ENCODE measurements at places on chromosomes 13 and 19.

DNA sequence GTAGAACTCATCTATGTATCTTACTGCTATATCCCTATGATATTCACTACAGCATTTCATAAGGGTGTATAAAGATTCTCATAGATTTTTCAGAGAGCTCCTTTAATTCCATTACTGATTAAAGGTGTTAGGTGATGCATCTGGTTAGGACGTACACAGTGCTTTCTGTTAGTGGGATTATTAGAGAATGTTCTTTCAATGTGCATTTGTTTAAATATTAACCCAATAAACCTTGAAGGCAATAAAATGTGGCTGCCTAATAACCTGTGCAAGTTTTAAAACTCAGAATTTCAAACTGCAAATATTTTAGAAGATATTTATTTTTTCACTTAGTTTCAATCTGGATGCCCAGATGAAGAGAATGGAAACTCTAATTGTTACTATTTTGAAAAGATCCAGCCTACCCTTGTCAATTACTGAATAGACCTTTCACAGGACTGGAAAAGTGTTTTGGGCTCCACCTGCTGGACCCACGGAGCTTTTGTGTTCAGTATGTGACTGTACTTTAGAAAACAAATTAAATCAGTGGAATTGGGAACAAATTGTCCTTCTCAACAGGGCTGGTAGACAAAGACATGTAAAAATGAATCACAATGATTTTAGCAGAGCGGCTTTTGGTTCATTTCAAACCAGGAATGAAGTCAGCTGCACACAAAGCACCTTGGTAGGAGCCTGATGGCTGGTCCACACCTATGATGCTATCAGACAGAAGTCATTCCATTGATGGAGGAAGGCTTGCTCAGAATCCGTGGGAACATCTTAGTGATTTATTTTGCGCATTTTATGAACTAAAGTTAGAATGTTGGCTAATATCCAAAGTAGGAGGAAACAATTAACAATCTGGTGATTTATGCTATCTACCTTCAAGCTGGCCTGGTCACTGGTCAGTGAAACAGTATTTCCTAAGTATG lies 89.4 kb upstream of the RAP2A start:
- peak; percentile 6 for DNase-seq

DNA sequence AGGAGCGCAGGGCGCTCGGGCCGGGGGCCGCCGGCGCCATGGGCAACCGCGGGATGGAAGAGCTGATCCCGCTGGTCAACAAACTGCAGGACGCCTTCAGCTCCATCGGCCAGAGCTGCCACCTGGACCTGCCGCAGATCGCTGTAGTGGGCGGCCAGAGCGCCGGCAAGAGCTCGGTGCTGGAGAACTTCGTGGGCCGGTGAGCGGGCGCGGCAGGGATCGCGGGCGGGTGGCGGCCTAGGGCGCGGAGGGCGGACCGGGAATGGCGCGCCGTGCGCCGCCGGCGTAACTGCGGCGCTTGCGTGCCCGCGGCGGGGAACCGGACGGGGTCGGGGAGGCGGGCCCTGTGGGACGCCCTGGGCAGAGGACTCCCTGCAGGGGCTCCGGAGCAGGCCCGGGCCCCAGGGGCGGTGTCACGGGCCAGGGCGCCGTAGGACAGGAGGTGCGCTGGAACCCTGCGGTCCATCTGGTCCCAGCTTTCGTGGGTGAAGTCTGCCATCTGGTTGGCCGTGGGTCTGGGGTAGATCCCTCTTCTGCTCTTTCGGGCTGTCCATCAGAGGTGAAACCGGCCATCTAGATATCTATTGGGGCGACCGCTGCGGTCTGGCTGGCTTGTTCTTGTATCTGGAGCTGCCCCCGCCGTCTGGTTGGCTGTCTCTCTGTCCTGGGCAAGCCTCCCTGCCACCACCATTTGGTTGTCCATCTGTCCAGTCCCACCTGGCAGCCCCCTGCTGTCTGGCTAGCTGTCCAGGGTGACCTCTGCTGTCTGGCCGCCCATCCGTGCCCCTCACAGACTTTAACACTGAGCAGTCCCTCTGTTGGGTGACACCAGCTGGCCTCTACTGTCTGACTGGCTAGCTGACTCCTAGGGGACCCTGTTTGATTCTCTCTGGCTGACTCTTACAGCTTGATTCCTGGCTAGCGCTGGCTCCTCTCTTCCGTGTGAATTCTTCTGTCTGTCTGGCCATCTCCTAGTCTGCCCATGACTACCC lies 622 bp downstream of the DNM2 start:
- no peak for DNase-seq

GRCh38 chr13:99133848-99134247 lies 66.8 kb upstream of the UBAC2 start:
- DNase-seq, result no peak

DNA sequence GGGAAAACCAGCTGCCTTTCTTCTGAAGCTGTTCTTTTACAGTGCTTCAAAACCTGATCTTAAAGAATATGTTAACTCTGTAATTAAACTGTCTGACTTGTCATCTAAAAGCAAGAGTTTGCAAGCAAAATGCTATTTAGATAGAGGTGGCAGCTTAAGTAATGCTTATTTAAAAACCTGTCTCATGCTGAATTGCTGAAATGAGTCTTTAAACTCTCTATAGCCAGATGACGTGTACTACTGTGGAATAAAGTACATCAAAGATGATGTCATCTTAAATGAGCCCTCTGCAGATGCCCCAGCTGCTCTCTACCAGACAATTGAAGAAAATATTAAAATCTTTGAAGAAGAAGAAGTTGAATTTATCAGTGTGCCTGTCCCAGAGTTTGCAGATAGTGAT lies 22.9 kb downstream of the ITM2B start:
- no peak for DNase-seq

GRCh38 chr19:40257096-40257517 lies 28.0 kb downstream of the AKT2 start:
- no peak for DNase-seq

DNA sequence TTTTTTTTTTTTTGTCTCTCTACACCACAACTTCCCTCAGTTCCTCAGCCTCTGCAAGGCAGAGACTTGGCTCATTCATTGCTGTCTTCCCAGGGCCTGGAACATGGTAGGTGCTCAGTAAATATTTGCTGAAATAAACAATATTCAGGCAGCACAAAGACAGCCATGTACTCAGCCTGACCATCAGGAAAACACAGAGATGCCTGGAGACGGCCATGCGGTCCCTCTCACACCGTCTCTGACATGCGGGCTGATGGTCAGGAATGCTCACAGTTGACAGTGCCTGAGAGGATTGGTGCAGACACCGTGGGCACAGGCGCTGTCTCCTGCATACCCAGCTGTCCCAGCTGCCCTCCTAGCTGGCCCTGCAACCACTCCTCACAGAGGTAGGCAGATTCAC lies 924 bp downstream of the PRAM1 start:
- DNase-seq, result no peak

DNA sequence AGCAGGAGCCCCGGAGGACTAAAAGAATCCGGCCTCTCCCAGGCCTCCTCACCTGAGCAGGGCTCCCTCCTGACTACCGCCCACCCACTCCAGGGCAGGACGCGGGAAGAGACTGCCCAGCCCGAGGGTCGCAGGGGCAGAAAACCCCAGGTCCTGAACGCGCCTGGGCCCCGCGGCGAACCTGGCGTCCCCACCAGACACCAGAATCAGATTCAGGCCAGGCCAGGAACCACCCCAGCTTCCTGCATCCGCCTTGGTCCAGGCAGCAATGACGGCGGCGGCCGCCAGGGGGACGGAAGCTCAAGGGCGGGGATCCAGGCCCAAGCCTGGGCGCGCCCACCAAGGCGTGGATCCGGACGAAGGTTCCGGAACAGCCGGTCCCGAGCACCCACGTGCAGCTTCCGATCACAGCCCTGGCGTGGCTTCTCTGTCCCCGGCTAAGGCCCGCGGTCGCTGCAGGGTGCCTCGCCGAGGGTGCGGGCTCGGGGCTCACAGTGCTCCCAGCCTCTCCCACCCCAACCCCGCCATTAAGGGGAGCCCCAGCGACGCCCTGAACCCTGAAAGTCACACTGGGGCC lies 3.6 kb downstream of the LGALS7 start:
- DNase-seq, result peak; percentile 87
